Activated CD4-positive, alpha-beta T cell treated with anti-CD3 and anti-CD28 coated beads, Interleukin-2, amount 10 ng/mL, durations not matched to agents 7 days and 5 days (primary cell): ENCODE measurements at places on chromosomes 1 and 21. TPM values are rescaled to one million over a fixed set of nuclear protein-coding genes. Genes with fewer than 3 reads are reported as not detected.

MTMR11 gene
- 2.8 TPM for total RNA-seq

ZNF496 gene
- total RNA-seq: 7.4 TPM

TAS1R1 gene
- total RNA-seq: not detected

CD1B gene
- total RNA-seq: not detected

CRP gene
- total RNA-seq: not detected

IGSF3 gene
- 0.77 TPM for total RNA-seq

DNASE2B gene
- total RNA-seq: not detected

PPIAL4G gene
- total RNA-seq: 1.1 TPM
